ENCODE measurements at places on chromosomes 5 and 9.

DNA sequence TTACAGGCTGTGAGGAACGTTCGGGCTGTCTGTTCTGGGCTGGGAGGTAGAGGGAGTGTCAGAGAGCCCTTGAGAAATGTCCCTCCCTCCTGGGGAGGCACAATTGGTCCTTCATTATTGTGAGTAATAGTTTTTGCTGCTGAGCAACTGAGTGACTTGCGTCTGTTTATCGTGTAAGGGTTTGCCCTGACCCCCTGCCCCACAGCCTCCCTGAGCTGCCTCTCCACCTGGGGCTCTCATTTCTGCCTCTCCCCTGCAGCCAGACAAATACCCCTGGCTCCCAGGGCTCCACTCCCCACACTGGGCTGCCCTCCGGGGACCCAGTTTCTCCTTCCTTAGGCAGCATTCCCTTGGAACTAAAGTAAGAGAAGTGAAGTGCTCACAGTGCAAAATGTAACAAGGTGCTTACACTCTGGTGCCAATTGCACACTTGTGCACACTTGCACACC is 174.9 kb upstream of the MVB12B start:
- no peak for DNase-seq

DNA sequence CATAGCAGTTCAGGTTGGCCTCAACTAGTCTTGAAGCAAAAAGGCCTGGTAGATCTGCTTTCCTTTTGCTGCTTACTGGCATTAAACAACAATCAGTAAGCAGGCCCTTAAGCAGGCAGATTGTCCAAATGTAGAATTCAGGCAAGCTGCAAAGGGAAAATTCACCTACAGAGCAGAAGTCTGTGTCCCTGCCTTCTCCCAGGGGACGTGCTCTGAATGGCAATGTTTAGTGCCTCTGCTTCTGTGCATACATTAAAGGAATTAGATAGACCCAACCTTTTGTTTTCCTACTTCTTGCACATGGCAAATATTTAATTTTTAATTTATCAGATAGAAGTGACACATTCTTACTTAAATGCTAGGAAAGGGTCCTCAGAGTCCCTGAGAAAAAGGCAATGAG is 328.8 kb upstream of the PIK3R1 start:
- DNase-seq: no peak

DNA sequence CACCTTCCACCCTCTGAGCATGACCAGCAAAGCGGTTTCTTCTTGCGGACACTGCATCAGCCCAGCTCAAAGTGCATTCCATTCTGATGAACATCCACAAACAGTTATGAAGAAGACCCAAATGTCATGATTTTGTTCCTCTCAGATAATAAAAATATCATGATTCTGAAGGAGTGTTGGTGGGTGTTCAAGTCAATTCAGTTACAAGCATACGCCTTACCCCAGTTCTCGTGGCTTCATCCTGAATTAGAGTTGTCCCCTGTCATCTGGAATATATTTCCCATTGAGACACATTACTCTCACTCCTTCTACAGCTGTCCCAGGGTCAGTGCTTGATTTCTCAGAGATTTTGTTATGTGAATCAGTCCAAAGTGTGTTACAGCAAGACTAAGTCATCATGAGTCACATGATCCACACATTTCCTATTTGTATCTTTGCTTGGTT is 325.4 kb downstream of the RFX3 start:
- DNase-seq: no peak

GRCh38 chr9:127485995-127486394 is 34.7 kb downstream of the LRSAM1 start:
- DNase-seq: no peak

GRCh38 chr9:5982317-5982716 is 33.1 kb downstream of the RANBP6 start:
- DNase-seq: no peak

- DNase-seq: no peak
Observed at GRCh38 chr9:73162987-73163768, 11.5 kb downstream of the ANXA1 start.

Data from activated T-cell treated with anti-CD3 and anti-CD28 coated beads for 48 hours (primary cell).